Activated T-cell treated with anti-CD3 and anti-CD28 coated beads, Interleukin-2, amount 50 U/mL, for 72 hours (primary cell): ENCODE measurements at places on chromosomes 11 and 22.

DNA sequence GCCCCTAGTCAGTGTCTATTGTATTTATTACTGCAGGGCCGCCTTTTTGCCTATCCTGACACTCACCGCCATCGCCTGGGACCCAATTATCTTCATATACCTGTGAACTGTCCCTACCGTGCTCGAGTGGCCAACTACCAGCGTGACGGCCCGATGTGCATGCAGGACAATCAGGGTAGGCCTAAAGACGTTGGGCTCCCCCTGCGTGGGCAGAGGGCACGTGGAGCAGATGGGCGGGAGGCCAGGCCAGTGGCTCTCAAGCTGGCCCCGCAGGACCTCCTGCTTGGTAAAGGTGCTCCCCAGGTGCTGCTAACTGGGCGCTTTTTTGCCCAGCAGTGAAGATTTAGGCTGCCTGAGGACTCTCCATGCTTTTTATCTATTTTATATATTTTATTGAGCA is 22.5 kb downstream of the CAT start:
- H3K36me3 ChIP-seq = peaks cover 14% of the 10 kb centered on the region
- no peaks in the 10 kb centered on the region for H3K4me1 ChIP-seq
- no peak for DNase-seq
- H3K27me3 ChIP-seq = no peaks in the 10 kb centered on the region
- no peak overlapping the region for H3K4me3 ChIP-seq

DNA sequence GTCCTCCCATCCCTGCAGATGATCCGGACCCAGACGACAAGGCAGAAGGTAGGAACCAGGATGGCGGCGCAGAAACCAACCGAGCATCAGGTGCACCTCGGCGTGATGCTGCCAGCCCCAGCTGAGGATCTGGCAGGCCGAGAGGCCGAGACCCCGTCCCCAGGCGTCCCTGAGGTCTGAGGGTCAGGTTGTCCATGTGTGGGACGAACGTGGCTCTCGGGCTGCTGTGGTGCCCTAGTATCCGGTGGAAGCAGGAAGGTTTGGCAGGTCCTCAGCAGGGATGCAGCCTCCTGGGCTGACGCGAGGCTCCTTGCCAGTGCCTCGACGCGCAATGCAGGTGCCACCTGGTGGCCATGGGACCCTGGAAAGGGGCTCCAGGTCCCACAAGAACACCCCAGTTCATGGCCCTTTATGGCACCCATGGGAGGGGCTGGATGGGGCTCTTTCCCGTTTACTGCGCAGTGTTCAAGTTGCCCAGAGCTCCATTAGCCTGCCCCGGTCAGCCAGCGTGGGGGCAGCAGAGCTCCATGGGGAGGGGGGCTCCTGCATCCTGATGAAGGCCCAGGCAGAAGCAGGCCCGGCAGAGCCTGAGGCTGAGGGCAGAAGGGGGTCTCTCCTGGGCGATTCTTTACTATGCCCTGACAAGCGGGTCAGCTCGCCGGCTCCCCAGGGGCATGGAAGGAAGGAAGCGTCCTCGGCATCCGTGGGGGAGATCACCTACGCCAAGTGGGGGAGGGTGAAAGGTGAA is 129.9 kb downstream of the CTTN start:
- H3K36me3 ChIP-seq = no peaks in the 10 kb centered on the region
- H3K4me3 ChIP-seq = no peak overlapping the region
- no peaks in the 10 kb centered on the region for H3K4me1 ChIP-seq
- DNase-seq = no peak

DNA sequence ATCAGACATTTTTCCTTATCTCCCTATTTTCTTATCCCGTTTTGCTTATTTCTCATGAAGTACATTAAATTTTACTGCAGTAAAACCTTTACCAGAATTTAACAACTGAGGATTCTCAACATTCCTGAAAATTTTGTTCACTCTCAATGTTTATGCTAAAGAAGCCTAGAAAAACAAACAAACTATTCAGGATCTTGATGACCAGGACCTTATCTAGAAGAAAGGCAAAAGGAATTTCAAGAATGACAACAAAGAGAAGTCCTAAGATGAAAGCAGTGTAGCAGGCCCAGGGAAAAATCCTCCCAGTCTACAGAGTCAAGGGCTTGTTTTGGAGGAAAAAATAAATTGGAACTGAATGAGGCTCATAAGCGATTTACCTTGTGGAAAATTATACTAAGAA is 283.3 kb upstream of the ARHGAP42 start:
- no peaks in the 10 kb centered on the region for H3K27me3 ChIP-seq
- no peaks in the 10 kb centered on the region for H3K4me1 ChIP-seq
- no peak overlapping the region for H3K4me3 ChIP-seq
- no peak for DNase-seq
- H3K27ac ChIP-seq = no peak overlapping the region

DNA sequence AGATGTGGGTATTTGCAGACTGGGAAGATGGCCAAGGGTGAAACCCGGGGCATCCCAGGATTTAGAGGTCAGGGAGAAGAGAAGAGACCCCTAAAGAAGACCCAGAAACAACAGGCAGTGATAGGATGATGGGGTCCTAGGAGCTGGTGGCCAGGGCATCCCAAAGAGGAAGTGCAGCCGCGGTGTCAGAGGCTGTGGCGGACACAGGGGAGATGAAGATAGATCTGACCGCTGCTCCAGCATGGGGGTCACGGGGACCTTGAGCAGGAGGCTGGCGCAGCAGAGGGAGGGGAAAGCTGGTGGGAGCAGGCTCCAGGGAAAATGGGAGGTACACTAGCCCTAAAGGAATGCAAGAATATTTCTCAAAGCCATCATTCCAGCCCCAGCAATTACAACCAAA is 47.3 kb downstream of the CTTN start:
- peaks cover 21% of the 10 kb centered on the region for H3K36me3 ChIP-seq
- no peak for DNase-seq
- H3K4me3 ChIP-seq = no peak overlapping the region
- H3K27me3 ChIP-seq = peaks cover 13% of the 10 kb centered on the region
- no peak overlapping the region for H3K27ac ChIP-seq
